ENCODE measurements at places on chromosomes 12 and 14. TPM values are rescaled to one million over a fixed set of nuclear protein-coding genes. Genes with fewer than 3 reads are reported as not detected.

DNA sequence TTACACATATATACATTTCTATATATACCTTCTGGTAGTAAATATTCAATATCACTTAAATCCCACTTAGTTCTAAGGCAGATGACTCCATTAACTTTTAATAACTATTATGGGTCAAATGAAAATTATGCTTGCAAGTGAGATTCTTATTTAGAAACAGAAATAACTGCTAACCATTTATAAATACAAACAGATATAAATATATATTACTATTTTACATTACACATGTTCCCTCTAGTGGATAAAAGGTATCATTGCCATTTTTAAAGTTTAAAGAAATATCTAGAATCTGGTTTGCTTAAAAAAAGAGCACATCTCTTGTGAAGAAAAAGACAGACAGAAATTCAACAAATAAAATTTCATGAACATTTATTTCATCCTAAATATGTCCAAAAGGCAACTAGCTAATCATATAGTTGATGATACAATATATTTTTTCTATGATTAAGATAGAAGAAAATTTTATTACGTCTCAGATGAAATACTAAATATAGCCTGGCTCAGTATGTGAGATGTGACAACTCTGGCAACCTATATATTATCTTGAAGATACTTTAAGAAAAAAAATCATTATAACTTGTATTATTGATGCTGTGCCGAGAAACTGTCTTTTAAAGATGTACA is 11.7 kb upstream of the RAD51AP1 start:
- no peaks in the 10 kb centered on the region for H3K27me3 ChIP-seq
- H3K4me3 ChIP-seq = no peak overlapping the region
- H3K36me3 ChIP-seq = peaks cover 12% of the 10 kb centered on the region
- no peak overlapping the region for H3K27ac ChIP-seq
- no peak for DNase-seq
- peaks cover 3% of the 10 kb centered on the region for H3K4me1 ChIP-seq

DNA sequence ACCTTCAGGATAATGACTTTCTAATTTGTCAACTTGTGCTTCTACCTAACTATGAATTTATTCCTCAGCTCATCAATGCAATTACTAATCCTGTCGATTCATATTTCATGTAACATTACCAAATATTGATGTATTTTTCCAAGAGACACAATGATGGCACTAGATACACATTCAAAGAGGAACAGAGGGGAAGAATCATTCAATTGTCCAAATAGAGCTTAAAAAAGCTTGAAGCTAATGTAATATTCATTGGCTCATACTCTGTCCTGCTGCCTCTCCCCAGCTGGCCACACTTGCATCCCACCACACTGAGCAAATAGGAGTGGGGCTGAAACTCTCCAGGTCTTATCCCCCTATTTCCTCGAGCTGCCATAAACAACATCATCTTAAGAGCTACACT is 9.3 kb downstream of the TESPA1 start:
- peaks cover 79% of the 10 kb centered on the region for H3K4me1 ChIP-seq
- no peak overlapping the region for H3K4me3 ChIP-seq
- no peaks in the 10 kb centered on the region for H3K27me3 ChIP-seq
- DNase-seq = no peak
- H3K27ac ChIP-seq = peak overlapping the region; percentile 69
- H3K36me3 ChIP-seq = peaks cover 90% of the 10 kb centered on the region

- no peak overlapping the region for H3K27ac ChIP-seq
- no peaks in the 10 kb centered on the region for H3K4me1 ChIP-seq
- peaks cover 35% of the 10 kb centered on the region for H3K36me3 ChIP-seq
- no peak overlapping the region for H3K4me3 ChIP-seq
- no peaks in the 10 kb centered on the region for H3K27me3 ChIP-seq
Observed at GRCh38 chr12:56274299-56274698, 7.6 kb downstream of the COQ10A start.

Gene UNC79
- not detected for total RNA-seq

Data from activated naive CD8-positive, alpha-beta T cell treated with anti-CD3 and anti-CD28 coated beads for 36 hours (primary cell).